ENCODE measurements at places on chromosomes 1 and 21.

GRCh38 chr1:242030071-242030470, 31.2 kb upstream of the MAP1LC3C start:
- DNase-seq: no peak

DNA sequence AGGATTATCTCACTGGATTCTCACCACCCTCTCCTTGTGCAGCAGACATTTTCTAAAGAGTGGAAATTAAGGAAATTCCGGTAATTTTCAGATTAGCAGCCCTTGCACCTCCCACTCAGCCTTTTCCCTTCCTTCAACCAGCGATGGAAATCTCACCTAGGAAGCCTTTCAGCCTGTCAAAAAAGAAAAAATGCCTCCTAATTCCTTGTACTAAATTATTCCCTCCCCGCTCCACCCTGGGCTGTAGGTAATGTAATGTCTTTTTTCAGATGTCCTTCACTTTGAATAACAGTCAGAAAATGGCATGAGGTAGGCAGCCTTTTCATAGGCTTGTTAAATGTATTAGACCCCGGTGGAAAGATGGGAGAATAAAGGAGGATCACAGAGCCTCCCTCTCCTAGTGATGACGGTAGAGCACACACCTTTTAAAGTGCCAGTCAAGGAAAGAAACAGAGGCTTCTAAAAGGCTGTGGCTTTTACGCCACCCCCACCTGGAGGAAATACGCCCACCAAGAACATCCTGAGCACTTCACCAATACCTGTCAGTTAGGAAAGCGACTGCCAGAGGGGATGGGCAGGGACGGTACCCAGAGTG, 62.8 kb upstream of the NEK2 start:
- DNase-seq: no peak

GRCh38 chr1:50983219-50983802, 13.3 kb downstream of the CDKN2C start:
- DNase-seq: no peak

GRCh38 chr1:62040450-62040849, 154.2 kb upstream of the L1TD1 start:
- DNase-seq: no peak

GRCh38 chr1:236440373-236440772, 46.3 kb downstream of the EDARADD start:
- DNase-seq: no peak

DNA sequence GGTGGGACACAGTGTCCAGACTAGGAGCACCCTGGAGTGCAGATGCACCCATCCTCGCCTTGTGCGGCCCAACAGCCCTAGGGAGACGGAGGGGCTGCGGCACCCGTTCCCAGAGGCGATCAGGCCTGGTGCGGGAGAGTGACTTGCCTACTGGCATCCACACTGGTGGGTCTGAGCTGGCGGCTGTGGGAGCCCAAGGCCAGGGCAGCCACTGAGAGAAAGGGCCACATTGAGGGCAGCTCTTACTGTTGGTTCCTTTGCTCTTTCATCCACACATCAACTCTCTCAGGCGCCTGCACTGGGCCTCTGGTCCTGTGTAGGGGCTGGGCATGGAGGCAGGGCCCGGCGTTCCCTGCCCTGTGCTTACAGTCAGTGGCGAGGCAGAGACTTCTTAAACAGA, 8.6 kb downstream of the PODN start:
- no peak for DNase-seq

GRCh38 chr1:201262963-201263608, 20.2 kb upstream of the PKP1 start:
- DNase-seq: peak; percentile 35

- no peak for DNase-seq
Measured at GRCh38 chr1:230502306-230502705, 76.2 kb upstream of the PGBD5 start.

DNA sequence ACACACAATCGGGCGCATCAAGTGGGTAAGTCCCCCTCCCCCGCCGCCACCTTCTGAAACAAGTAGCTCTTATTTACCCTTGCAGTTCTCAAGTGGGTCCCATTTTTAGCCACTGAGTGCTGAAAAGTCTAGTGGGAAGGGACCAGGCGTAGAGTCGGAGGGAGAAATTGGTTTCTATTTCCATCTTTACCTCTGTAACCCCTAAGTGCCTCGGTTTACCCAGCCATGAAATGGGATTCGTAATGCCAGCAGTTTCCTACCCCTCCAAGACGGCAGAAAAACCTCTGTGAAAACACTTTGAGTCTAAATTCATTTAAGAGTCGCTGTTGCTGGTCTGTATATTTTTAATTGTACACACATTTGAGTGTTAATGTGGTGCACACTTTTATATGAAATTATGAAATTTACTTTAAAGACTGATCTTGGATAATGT, 928 bp downstream of the TLCD4 start:
- no peak for DNase-seq

DNA sequence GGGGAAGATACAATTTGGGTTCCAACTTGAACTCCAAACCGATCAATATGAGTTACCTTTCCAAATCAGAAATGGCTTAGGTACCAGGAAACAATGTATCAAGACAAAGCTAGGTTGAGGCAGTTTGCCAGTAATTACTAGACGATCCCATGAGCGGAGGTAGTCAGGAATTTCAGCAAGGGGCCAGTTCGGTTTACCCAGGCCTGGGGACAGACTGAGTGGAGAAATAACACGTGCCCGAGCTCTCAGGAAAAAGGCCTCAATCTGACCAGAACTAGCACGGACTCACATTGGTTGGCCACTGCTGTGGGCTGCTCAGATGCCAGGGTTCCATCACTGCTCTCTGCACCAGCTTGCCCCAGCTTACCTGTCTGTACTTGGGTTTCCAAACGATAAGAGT, 15.3 kb downstream of the CLSTN1 start:
- DNase-seq: no peak

DNA sequence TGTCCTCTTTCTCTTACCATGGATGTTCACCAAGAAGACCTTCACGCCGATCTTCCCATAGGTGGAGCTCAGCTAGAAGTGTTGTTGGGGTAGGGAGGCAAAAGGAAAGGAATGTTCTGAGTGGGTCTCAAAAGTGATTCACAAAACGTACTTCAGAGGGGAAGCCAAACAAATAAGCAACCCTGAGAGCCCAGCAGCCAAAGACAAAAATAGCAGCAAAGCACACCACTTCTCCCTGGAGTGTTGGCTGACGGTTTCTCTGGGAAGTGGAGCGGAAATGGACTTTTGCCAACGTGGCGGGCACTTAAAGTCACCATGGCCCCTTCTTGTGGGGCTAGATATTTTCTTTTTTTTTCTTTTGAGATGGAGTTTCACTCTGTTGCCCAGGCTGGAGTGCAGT, 23.1 kb downstream of the SLC26A9 start:
- DNase-seq: peak; percentile 35

GRCh38 chr21:35024071-35024420, 25.1 kb downstream of the RUNX1 start:
- no peak for DNase-seq

DNA sequence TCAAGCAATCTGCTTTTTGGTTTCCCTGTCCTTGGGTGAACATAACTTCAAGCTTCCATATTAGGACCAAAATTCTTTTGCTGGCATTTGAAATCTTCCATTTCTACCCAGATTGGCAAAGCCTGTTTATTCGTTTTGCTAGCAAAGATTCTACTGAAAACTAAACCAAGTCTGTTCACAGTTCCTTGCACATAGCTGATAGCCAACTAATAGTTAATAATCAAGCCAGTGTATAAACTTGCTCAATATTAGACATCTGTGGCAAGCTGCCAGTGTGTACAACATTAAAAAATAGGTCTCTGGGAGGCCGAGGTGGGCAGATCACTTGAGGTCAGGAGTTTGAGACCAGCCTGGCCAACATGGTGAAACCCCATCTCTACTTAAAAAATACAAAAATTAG, 6.3 kb downstream of the APP start:
- no peak for DNase-seq

DNA sequence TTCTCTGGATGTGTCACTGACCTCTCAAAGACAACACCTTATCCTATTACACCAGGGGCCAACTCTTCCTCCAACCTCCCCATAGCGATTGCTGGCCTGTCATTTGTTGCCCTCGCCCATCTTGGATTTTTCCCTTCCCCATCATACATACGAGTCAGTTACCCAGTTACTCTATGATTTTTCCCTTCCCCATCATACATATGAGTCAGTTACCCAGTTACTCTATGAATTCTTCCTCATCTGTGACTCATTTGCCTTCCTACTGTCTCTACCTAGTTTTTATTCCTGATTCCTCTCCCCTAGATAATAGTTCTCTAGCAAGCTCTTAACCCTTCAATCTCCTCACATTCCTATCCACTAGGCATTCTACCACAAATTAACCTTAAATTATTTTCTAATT, 178.8 kb downstream of the NR5A2 start:
- DNase-seq: no peak

GRCh38 chr1:147072482-147073432, 99.5 kb downstream of the PRKAB2 start:
- DNase-seq: no peak

DNA sequence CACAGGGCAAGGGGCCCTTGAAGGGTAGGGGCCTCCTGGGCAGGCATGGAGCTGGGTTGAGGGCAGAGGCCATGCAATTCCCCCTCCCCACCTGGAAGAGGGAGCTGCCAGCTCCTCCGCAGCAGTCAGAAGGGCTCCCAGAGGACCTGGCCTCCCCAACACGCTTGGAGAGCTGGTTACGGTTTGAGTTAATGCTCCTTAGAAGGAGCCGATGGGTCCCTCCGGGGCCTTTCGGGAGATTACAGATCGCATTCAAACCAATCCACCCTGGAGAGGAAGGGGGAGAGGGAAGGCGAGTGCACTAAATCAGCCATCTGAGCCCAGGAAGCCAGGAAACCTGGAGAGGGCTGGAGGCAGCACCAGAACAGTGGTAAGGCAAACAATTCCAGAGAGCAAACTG, 106.3 kb upstream of the CSF3R start:
- no peak for DNase-seq

- DNase-seq: no peak
Measured at GRCh38 chr21:40472013-40472412, 374.9 kb downstream of the DSCAM start.

GRCh38 chr1:88056881-88057280, 627.2 kb upstream of the PKN2 start:
- no peak for DNase-seq

DNA sequence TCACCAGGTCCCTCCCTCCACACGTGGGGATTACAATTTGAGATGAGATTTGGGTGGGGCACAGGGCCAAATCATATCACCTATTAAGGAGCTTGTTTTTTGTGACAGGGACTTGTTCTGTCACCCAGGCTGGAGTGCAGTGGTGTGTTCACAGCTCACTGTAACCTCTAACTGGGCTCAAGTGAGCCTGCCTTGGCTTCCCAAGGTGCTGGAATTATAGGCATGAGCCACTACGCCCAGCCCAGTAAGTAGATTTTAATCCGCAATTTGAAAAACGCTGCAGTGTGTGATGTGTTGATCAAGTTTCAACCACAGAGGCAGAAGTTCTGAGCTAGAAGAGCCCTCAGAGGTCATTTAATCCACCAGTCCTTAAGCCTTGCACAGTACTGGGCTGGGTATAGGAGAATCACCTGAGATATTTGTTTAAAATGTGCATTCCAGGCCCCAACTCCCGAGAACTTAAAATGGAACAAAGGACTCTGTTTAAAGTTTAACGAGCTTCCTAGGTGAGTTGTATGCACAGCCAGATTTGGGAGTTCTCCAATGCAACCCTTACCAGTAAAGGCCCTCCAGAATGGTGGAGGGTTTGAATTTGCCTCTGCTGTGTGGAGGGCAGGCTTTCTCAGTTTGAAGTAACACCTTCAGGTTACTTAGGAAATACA, 13.4 kb downstream of the RPL11 start:
- DNase-seq: no peak

DNA sequence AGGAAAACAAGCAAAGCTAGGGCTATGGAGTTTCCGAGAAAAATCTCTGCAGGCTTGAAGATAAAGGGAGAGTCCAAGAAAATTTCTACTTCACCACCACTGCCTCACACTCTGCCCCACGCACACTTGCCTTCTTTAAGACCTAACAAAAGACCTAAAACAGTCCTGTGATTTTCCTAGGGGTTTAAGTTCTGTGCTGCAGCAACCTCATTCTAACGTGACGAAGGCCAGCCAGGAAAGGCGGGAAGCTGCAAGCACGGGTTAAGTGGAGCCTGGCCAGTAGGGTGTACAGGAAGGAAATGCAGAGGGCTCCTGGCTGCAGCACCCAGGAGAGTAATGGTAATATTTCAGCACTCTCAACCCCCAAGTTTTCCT, 1.5 kb downstream of the SPATA6 start:
- DNase-seq: no peak

- no peak for DNase-seq
Measured at GRCh38 chr1:193143285-193143684, 21.5 kb downstream of the CDC73 start.

DNA sequence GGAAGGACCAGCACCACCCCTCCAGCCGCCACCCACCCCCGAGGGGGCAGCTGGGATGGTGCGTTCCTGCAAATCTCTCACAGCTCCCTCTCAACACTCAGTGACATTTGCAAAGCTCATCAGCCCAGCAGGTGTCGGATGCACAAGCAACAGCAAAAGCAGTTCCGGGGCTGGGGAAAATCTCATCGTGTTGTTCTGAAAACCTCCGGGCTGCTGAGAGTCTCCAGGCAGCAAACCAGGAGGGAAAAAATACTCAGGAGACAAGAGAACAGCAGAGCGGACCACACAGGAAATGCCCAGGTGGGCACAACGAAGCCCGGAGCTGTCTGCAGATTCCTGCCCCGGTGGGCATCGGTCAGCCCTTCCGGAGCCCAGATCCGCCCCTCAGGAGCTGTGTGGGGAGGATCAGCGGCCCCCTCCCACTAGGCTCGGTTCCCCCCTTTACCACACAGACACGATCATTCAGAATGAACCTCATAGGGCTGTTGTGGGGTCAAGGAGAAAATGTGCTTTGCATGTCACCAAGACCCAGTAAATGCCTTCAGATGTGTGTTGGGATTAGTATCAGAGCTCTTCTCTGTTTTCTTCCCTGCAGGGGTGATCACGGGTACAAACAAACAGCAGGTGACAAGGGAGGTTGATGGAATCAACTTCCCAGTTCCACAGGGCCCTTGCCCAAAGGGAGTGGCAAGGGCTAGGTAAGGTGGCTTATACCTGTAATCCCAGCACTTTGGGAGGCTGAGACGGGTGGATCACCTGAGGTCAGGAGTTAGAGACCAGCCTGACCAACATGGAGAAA, 127.0 kb upstream of the TIAM1 start:
- DNase-seq: no peak

- no peak for DNase-seq
Measured at GRCh38 chr1:91645031-91645430, 144.4 kb downstream of the CDC7 start.

- no peak for DNase-seq
Measured at GRCh38 chr1:34711485-34711884, 43.4 kb upstream of the GJB5 start.

GRCh38 chr1:34597877-34598514, 156.9 kb upstream of the GJB5 start:
- no peak for DNase-seq

DNA sequence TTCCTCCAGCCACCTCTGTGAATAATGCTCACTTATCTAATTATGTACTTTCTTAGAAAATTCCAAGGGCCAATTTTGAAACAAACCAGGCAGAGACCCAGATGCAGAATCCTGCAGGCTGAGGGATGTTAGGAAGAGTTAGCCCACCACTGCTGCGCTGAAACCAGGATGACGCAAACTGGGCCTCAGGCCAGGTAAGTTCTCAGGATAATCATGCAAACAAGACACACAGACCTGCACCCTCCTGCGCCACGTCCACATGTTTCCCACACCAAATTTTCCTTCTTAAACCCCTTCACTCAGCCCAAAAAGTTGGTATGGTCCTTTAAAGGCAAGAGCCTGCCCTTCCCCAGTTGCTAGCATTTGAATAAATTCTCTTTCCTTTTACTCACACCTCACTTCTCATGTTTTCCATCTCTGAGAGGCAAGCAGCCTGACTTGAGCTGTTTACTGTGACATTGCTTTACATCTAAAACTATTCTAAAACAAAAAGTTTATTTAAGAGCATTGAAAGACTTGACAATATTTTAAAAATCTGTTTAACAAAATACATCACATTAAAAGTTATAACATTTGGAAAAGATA, 887.1 kb downstream of the LRRIQ3 start:
- no peak for DNase-seq

Measured in activated naive CD4-positive, alpha-beta T cell treated with anti-CD3 and anti-CD28 coated beads, Interleukin-2, amount 50 U/mL, for 72 hours (primary cell).